ENCODE measurements at places on chromosomes 1 and 21.

DNA sequence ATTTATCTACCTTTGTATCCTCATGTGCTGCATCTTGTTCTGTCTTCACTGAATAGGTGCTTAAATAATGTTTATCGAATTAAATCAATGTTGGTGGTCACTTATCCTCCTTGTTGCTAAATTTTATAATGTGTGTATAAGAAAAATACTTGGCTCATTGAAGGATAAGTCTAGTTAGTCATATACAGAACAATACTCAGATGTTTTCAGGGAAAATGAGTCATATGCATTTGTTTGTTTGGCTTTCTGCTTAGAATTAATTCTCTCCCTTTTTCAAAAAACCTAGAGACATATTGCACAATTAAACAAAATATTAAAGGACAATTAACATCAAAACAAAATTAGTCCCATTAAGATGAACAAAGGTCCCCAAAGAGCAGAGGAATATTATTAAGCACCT is 89.0 kb downstream of the UBE2U start:
- DNase-seq: no peak

DNA sequence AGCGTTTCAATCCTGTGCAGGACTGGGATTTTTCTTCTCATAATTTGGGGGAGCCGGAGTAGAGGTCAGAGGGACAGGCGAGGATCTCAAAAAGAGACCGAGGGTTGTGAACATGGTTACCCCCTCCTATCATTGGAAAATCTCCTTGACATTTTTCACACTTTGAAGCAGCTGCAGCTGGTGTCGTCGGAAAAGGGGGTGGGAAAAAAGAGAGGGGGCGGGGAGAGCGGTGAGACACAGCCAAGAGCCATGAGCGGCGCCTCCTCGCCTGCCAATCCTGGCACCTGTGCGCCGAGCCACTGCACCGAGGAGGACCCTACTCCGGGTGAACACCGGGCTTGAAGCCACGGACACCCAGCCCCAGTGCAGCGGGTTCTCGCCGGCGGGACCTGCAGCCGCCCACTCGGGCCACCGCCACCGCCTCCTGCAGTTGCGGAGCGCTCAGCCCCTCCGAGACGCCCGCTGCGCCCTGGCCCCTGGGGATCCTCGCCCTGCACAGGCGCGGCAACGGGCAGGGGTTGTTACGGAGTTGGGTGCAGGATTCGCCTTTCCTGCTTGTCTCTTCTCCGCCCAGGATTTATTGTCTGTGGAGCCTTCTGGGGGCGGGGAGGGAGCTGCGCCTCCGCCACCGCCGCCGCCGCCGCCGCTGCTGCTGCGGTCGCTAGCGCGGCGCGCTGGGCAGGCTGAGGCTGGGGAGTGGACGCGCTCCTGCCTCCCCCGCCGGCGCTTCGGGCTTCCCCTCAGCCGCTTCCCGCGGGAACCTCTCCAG is at the start of gene LRRC7:
Gene LRRC7 (plus strand): TSS at position 271 of the 769 bp plus-strand sequence. CDS start 718 bp downstream, outside the sequence.
- DNase-seq: no peak

DNA sequence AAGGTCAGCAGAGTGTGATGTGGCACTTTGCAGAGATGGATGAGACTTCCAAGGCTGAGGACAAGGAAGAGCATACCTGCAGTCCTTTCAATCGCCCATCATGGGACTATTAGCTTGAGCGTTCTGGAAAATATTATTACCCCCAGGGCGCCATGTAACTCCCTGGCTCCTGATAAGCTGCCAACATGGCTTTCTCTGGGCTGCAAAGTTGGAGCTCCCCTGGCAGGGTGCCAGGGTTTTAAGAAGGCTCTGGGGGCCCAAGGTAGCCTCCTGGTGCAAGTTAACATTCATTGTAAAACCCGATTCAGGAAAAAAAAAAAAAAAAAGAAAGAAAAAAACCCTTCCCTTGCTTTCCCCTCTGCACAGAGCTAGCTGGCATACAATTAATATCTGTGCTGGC is 196.7 kb downstream of the PBX1 start:
- no peak for DNase-seq

DNA sequence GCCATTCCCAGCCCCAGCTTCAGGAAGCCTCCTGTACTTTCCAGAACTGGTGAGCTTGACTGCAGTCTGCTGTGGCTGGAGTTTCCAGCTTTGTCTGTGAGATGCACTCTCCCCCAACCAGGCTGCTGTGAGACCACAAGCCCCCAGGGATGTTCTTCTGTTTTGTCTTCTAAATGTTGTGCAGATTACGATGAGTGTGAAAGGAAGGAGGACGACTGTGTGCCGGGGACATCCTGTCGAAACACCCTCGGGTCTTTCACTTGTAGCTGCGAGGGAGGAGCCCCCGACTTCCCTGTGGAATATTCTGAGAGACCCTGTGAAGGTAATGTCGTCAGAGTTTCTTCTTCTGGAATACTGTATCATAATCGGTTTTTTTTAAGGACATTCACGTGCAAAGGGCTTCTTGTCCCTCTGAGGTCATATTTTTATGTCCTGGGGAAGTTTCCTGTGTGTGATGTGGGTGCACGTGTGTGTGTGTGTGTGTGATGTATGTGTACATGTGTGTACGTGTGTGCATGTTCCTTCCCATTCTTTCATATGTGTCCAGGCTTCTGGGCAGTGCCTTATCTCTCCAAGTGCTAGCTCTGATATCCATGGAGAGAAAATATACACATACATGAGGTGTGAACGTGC is 49.9 kb downstream of the UMODL1 start:
- DNase-seq: no peak

GRCh38 chr1:53535226-53535625 is 76.0 kb downstream of the DMRTB1 start:
- no peak for DNase-seq

- DNase-seq: peak; percentile 15
Measured at GRCh38 chr1:112298558-112298957, 97.5 kb upstream of the CTTNBP2NL start.

DNA sequence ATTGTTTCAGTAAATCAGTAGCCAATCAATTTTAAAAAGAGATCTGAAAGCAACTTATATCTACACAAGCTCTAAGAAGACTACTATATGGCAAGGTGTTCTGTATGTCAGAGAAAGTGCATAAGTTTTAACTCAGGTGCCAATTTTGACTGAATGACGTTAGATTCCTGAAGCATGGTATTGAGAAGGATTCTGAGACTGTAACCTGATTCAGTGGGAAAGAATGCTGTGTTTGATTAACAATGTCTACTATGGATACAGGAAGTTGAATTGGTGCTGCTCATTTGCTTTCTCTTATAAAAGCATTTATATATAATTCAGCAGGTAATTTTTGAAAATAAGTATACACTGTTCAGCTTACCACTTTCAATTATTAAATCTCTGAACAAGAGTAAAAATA is 156.3 kb downstream of the PAPPA2 start:
- no peak for DNase-seq

GRCh38 chr1:117001254-117001927 is at the start of gene CD101:
CD101 (plus strand) TSS chr1:117001760; CDS start chr1:117001818, 58 bp downstream.
- DNase-seq: no peak

DNA sequence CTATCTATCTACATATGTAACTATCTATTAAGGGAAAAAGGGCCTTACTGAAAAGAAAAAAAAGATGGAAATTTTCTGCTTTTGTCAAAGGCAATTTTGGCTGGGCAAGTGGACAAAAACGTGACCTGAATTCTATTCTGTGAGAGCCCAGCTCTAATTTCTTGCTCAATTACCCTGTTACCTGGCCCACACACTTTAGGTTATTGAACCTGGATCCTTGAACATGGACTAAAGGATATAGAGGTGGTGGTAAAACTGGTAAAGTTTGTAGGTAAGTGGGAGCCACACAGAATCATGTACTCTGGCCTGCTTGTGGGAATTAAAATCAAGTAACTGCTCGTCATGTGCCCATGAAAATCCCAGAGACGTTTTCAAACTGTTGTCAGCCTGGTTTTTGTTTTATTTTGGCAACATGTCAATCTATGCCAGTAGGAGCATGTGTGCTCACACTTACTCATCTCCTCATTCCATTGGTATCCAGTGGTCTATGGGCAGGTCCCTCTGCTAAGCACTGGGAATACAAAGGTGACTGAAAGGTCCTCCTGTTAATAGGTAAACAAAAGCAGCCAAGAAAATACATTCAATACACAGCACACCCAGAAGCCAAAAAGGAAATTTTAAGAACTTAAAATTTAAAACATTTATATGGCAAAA is 113.7 kb upstream of the WARS2 start:
- DNase-seq: no peak

DNA sequence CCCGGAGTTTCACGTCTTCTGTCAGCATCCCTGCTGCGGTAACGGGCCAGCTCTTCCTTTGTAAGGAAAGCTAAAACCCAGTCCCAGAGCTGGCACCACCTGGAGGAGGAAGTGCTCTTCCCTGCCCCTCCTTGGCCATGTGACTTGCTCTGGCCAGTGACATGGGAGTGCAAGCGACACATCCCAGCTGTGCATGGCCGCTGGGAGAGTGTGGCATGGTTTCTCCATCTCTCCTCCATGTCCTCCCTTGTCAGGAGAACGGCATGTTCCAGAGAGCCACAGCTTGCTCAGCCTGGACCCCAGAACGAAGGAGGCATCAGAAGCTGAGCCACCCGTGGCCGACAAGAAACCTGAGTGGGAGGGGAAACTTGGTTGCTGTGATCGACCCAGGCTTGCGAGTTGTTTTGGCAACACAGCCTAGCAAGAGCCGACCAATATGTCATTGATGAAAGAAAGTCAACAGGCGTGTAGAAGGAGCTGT is 2.7 kb upstream of the PRXL2B start:
- no peak for DNase-seq

DNA sequence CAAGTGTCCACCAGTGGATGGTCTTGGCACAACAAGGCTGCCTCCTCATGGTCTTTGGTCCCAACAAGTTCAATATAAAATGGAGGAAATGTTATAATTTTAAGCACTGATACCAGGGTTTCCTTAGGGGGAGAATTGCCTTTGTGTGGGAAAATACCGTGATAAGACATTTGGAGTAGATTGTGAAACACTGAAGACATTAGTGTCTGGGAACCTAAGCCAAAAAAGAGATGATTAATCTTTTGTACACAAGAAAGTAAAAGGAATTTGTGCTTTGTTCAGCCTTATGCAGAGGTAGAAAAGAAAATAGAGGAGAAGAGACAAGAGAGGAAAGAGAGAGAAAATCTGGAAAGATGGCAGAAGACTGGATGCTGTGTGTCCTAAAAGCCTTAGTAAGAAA is 36.1 kb downstream of the ST6GALNAC3 start:
- DNase-seq: no peak

GRCh38 chr1:234997201-234997895 is 131.3 kb downstream of the TOMM20 start:
- no peak for DNase-seq

- no peak for DNase-seq
Measured at GRCh38 chr21:37848721-37849490, 67.4 kb downstream of the KCNJ6 start.

DNA sequence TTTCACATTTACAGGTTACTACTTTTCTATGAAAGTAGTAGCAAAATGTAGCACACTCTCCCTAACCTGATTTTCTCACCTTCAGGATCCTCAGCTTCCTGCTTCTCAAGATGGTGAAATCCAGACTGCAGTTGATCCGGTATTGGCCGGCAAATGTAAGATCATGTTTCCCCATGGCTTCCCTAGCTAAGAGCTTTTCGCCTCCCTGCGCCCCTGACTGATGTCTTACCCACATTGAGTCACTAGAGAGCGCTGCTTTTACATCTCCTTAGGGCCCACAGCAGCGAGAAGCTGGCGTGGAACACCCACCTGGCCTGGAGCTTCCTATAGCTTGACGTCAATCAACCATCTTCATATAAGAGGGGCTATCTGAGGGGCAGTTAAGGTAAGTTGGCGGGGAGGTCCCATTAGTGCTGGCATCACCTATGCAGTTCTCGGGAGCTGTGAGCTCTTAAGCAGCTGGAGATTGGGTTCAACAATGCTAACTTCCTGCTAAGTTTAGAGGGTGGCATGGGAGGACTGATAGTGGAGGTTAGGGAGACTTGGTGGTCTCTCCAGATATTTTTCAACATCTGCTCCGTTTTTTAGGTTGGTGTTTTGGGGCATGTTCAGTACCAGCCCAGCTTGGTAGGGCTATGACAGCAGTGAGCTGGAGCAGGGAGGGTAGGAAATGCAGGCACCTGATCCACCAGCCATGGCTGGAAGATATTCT is 5.5 kb downstream of the PTPN7 start:
- DNase-seq: no peak
